Activated T-helper 1 cell treated with anti-CD3 and anti-CD28 coated beads, Interleukin-12 subunit alpha, Interleukin-12 subunit beta, Interleukin-2, Interleukin-4 antibody, amounts not matched to agents 30 ng/mL and 10 ng/mL and 1 ng/mL, durations not matched to agents 14 hours and 24 hours and 36 hours (primary cell): ENCODE measurements at places on chromosomes 2 and 18. TPM values are rescaled to one million over a fixed set of nuclear protein-coding genes. Genes with fewer than 3 reads are reported as not detected.

Gene KIAA2012
- not detected in 2 replicates for total RNA-seq

GRCh38 chr2:18309627-18310026 is 250.8 kb downstream of the RDH14 start:
- no peaks in the 10 kb centered on the region for H3K4me1 ChIP-seq
- H3K27me3 ChIP-seq, result peaks cover 1% of the 10 kb centered on the region
- H3K4me3 ChIP-seq, result no peak overlapping the region
- no peak overlapping the region for H3K27ac ChIP-seq
- H3K36me3 ChIP-seq, result no peaks in the 10 kb centered on the region

- DNase-seq, result no peak
- H3K27me3 ChIP-seq, result no peaks in the 10 kb centered on the region
- H3K27ac ChIP-seq, result no peak overlapping the region
- H3K4me1 ChIP-seq, result peaks cover 10% of the 10 kb centered on the region
- no peak overlapping the region for H3K4me3 ChIP-seq
These were observed 42.4 kb downstream of the KIF5C start for GRCh38 chr2:148917431-148917830.

Gene MALL
- 0.31 and 0.47 TPM in 2 replicates for total RNA-seq

- DNase-seq, result no peak
- no peaks in the 10 kb centered on the region for H3K36me3 ChIP-seq
- no peaks in the 10 kb centered on the region for H3K27me3 ChIP-seq
- H3K4me1 ChIP-seq, result no peaks in the 10 kb centered on the region
- no peak overlapping the region for H3K4me3 ChIP-seq
- H3K27ac ChIP-seq, result no peak overlapping the region
These were observed 143.7 kb upstream of the RPRM start for GRCh38 chr2:153622285-153622684.

Gene CCNYL1
- 6.8 and 8.7 TPM in 2 replicates for total RNA-seq

Gene LPIN2
- total RNA-seq, result 86.6 and 91.8 TPM in 2 replicates

Gene IL36A
- not detected in 2 replicates for total RNA-seq

Gene ARID5A
- 233 and 240 TPM in 2 replicates for total RNA-seq

DNA sequence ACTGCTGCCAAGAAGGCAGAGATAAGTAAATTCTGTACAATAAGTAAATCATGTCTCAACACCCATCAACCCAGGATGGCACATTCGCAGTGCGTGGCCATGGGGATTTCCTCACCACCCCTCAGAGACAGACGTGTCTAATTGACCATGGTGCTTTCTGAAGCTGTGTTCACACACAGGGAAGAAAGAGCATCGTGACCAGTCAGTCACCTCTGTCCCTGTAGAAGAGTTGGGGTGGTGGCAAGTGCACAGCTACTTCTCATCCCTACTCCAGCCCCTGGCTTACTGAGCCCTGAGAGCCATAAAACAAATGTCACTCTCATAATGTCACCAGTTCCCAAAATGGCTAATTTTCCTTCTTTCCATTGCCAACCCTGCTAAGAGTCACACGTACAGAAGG is 31.3 kb upstream of the MLPH start:
- H3K27ac ChIP-seq, result no peak overlapping the region
- H3K36me3 ChIP-seq, result peaks cover 7% of the 10 kb centered on the region
- peaks cover 36% of the 10 kb centered on the region for H3K4me1 ChIP-seq
- no peaks in the 10 kb centered on the region for H3K27me3 ChIP-seq
- no peak for DNase-seq

- H3K36me3 ChIP-seq, result peaks cover 13% of the 10 kb centered on the region
- peaks cover 10% of the 10 kb centered on the region for H3K27me3 ChIP-seq
- no peak for DNase-seq
These were observed 201.9 kb upstream of the TRIB2 start for GRCh38 chr2:12514631-12515437.

Gene SCYGR4
- total RNA-seq, result not detected in 2 replicates

Gene UGT1A4
- not detected in 2 replicates for total RNA-seq

GRCh38 chr2:129798301-129798581 is 181.2 kb upstream of the RAB6C start:
- no peaks in the 10 kb centered on the region for H3K36me3 ChIP-seq
- peaks cover 3% of the 10 kb centered on the region for H3K27me3 ChIP-seq
- no peak for DNase-seq
- no peaks in the 10 kb centered on the region for H3K4me1 ChIP-seq

Gene CCDC138
- 20.0 and 23.4 TPM in 2 replicates for total RNA-seq

DNA sequence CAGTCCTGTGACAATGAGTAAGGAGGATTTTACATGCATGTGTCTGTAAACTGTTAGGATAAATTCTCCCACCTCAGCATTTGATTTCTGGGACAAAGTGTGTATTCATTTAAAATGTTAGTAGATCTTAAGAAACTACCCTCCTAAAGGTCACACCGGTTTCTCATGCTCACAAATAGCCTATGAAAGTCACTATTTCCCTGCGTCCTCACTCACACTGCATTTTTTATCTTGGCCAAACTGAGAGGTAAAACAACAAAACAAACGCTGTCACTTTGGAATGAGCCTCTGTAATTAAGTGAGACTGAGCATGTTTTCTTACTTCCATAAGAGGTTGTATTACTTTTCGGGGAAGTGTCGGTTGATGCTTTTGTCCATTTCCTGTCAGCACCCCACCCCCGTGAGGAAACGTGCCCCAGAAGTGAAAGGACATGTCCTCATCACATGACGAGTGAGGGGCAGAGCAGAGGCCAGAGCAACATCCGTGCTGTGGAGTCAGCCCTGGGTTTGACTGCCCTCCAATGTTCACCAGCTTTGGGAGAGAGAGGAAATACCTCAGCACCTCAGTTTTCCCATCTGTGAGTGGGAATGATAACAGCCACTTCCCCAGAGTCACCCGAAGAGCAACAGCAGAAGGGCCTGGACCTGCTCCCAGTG is 3.1 kb downstream of the GYPC start:
- no peaks in the 10 kb centered on the region for H3K27me3 ChIP-seq
- peak overlapping the region; percentile 98 for H3K27ac ChIP-seq
- peaks cover 79% of the 10 kb centered on the region for H3K4me1 ChIP-seq
- H3K4me3 ChIP-seq, result peak overlapping the region; percentile 86

GRCh38 chr18:77271576-77272481 is 22.2 kb downstream of the GALR1 start:
- DNase-seq, result no peak
- peaks cover 2% of the 10 kb centered on the region for H3K36me3 ChIP-seq
- H3K4me3 ChIP-seq, result no peak overlapping the region
- H3K27ac ChIP-seq, result no peak overlapping the region
- H3K4me1 ChIP-seq, result no peaks in the 10 kb centered on the region

Gene DCDC2C
- not detected in 2 replicates for total RNA-seq

DNA sequence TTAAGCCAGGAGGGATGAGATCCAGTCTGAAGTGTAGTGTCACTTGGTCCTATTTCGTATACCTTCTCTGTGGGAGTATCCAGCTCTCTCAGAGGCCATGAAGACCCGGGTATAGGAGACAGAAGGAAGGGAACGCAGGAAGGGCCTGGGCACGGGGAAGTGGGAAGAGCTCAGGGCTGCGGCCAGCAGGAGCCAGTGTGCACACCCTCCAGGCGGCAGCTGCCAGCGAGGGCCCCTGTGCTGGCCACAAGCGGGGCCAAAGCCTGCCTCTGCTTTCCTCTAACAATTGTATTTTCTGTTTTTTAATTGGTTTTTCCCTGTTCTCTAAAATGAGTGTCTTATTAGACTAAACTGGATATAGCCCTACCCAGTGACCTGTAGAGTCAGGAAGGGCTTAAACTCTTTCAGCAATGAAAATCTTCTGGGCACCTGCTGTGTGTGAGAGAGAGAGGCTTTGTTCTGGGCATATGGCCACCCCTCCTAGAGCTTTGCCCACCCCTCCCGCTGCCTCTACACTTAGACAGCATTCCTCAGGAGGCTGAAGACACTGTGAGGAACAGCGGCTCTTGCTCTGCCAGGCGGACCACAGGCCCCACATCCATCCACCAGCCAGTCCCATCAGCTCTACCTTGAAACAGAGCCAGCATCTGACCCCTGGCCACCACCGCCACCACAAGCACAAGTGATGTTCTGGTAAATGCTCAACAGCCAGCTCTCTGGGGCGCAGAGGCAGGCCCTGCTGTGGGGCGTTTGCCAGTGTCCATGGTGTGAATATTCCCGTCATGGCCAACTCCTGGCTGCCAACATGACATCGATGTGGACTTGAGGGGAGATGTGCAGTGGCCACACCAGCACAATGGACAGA is 9.5 kb downstream of the GPR17 start:
- H3K4me3 ChIP-seq, result no peak overlapping the region
- no peak for DNase-seq
- H3K27me3 ChIP-seq, result peaks cover 2% of the 10 kb centered on the region
- H3K4me1 ChIP-seq, result no peaks in the 10 kb centered on the region

Gene REG3A
- total RNA-seq, result not detected in 2 replicates

GRCh38 chr2:9467687-9468086 is 6.7 kb upstream of the IAH1 start:
- peaks cover 5% of the 10 kb centered on the region for H3K4me1 ChIP-seq
- no peak overlapping the region for H3K4me3 ChIP-seq
- no peaks in the 10 kb centered on the region for H3K27me3 ChIP-seq
- no peak for DNase-seq
- H3K27ac ChIP-seq, result no peak overlapping the region
- peaks cover 29% of the 10 kb centered on the region for H3K36me3 ChIP-seq

DNA sequence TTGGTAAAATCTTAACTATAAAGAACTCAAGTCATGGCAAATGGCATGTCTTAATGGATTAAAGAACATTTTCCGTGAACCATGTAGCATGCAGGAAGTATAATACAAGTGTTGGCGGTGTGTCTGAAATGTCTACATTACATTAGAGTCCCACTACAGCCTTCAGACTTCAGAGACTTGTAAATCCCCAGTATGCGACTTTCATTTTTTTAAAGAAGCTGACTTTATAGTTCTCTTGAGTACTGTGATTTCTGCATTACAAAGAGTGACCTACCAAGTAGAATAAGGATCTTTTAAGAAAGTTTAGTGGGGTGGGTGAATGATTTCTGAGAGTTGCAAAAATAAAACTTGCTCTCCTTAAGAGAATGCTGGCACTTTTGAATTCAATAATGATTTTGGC is 140.7 kb upstream of the FN1 start:
- DNase-seq, result no peak
- no peaks in the 10 kb centered on the region for H3K4me1 ChIP-seq
- peaks cover 7% of the 10 kb centered on the region for H3K27me3 ChIP-seq

GRCh38 chr2:12261986-12262680 is 454.6 kb upstream of the TRIB2 start:
- peaks cover 6% of the 10 kb centered on the region for H3K4me1 ChIP-seq
- peaks cover 1% of the 10 kb centered on the region for H3K27me3 ChIP-seq
- H3K4me3 ChIP-seq, result no peak overlapping the region
- peaks cover 1% of the 10 kb centered on the region for H3K36me3 ChIP-seq
- no peak overlapping the region for H3K27ac ChIP-seq

DNA sequence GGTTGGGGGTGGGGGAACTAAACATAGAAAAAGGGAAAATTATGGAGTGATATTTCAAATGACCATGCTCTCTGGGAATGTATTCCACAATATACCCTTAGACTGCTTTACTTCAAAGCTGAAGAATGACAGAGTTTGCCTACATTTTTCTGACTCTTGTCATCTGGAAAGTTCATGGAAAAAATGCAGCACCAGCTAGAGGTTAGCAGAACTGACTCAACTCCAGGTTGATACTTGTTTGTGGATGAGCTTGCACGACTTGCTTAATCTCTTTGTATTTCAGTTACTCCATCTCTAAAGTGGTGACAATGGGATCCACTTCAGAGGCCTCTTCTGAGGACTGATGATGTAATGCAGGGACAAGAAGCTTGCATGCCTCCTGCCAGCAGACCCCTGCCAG is 824.0 kb upstream of the ID2 start:
- H3K4me3 ChIP-seq, result no peak overlapping the region
- DNase-seq, result no peak
- H3K27ac ChIP-seq, result peak overlapping the region; percentile 54
- H3K4me1 ChIP-seq, result peaks cover 28% of the 10 kb centered on the region

Gene FOXI3
- total RNA-seq, result not detected in 2 replicates

Gene THSD7B
- total RNA-seq, result not detected in 2 replicates

- H3K4me3 ChIP-seq, result no peak overlapping the region
- peaks cover 86% of the 10 kb centered on the region for H3K27me3 ChIP-seq
- no peak for DNase-seq
- peak overlapping the region; percentile 29 for H3K27ac ChIP-seq
- peaks cover 5% of the 10 kb centered on the region for H3K4me1 ChIP-seq
These were observed 7.9 kb downstream of the PAX3 start for GRCh38 chr2:222290736-222291484.

Gene SCG2
- not detected in 2 replicates for total RNA-seq

DNA sequence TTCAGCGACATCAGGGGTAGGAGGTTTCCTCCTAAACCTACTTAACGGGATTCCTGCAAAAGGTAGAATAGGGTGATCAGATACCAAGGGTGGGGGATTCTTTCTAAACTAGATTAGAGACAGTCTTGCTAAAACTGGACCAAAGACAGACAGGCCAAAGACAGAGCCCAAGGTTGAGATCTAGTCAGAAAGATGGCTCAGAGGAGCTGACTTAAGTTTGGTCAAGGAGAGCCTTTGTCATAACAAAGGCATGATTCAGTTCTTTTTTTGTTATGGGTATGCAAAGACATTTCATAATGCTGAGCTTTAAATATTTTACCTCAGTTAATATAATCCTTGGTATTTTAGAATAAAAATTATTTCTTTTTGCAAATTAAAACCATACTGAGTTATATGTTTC is 17.8 kb upstream of the GPR75 start:
- no peaks in the 10 kb centered on the region for H3K4me1 ChIP-seq
- no peak overlapping the region for H3K27ac ChIP-seq
- peaks cover 26% of the 10 kb centered on the region for H3K36me3 ChIP-seq
- H3K4me3 ChIP-seq, result no peak overlapping the region
- DNase-seq, result no peak
- no peaks in the 10 kb centered on the region for H3K27me3 ChIP-seq

Gene OTOS
- not detected in 2 replicates for total RNA-seq

GRCh38 chr2:209331291-209331844 is 92.5 kb upstream of the MAP2 start:
- no peaks in the 10 kb centered on the region for H3K4me1 ChIP-seq
- H3K27me3 ChIP-seq, result peaks cover 2% of the 10 kb centered on the region
- DNase-seq, result no peak
- no peak overlapping the region for H3K27ac ChIP-seq
- H3K4me3 ChIP-seq, result no peak overlapping the region

DNA sequence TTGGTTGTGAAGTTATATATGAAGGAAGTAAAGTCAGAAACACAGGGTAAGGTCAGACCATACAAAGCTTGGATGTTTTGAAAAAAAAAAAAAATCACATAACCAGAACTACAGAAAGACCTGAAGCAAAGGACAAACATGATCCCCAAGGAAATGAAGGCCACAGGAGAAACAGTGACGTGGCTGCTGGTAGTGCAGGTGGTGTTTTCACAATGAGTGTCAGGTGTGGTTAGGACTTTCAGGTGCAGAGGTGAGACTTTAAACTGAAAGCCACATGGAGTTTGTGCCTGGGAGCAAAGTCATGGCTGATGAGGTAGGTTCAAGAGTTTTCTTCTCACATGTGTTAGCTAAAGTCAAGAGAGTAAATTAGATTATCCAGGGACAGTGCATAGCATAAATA is 270.7 kb downstream of the PIEZO2 start:
- H3K4me1 ChIP-seq, result no peaks in the 10 kb centered on the region
- H3K27me3 ChIP-seq, result no peaks in the 10 kb centered on the region
- no peak for DNase-seq
- no peak overlapping the region for H3K27ac ChIP-seq

- no peaks in the 10 kb centered on the region for H3K27me3 ChIP-seq
- DNase-seq, result no peak
- no peaks in the 10 kb centered on the region for H3K4me1 ChIP-seq
- H3K27ac ChIP-seq, result no peak overlapping the region
These were observed 1137.6 kb upstream of the NXPH2 start for GRCh38 chr2:139917690-139918384.

Gene MGAT4A
- total RNA-seq, result 47.0 and 49.7 TPM in 2 replicates

Gene PCARE
- not detected in 2 replicates for total RNA-seq
